ENCODE measurements at places on chromosomes 6 and 20. TPM values are rescaled to one million over a fixed set of nuclear protein-coding genes. Genes with fewer than 3 reads are reported as not detected.

GRCh38 chr6:57190140-57190539, 18.0 kb downstream of the BAG2 start:
- no peak for DNase-seq

DNA sequence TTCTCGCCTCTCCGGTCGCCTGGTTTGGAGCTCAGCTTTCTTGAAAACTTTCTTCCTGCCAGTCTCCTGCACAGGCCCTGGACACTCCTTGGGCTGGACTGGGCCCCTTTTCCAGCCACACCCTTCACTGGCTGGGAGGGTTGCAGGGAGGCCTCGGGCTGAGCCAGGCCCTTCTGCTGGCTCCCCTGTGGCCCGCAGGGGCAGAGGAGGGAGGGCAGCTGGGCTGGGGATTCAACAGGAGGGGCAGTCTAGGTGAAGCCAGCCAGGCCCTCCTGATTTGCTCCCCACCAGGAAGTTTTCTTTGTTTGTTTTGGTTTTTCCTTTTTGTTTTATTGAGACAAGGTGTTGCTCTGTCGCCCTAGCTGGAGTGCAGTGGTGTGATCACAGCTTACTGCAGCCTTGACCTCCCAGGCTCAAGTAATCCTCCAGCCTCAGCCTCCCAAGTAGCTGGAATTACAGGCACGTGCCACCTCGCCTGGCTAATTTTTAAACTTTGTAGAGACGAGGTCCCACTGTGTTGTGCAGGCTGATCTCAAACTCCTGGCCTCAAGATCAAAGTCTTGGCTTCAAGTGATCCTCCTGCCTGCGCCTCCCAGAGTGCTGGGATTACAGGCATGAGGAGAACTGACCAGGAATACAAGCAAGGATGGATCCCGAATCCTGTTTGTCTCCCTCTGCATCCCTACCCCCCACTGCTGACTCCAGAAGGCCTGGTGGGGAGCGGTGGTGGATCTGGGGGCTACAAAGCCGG, 23.5 kb upstream of the CDH22 start:
- no peak for DNase-seq

DNA sequence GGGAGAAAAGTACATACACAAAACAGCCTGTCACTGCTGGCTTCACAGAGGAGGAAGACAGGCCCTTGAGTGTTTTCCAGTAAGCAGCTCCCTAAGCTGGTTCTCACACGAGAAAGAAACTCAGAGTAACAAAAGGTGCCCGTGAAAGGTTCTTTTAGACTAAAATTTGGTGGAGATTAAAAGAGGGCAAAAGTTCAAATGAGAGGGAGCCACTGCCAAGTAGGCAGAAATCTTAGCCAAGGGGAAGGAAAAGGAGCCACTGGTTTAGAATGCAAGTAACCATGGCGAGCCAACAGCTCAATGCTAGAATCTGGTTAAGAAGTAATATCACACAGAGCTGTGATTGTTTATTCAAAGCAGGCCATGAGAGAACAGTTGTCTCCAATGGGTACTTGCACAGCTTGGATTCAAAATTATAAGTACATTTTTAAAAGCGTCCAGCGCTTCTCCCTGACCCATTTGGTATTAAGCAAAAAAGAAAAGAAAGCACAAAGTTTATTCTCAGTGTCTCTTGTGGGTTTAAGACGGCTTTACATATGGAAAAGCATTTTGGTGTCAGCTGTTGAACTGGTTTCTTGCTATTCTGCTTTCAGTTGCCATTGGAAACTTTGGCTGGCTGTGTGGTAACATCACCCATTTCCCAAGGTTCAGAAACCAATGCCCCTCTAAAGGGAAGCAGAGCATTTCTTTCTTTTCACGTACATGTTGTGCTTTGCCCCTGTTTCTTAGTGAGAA, 648.5 kb downstream of the RNF144B start:
- DNase-seq, result no peak

GRCh38 chr20:15292405-15292804, 955.0 kb upstream of the FLRT3 start:
- DNase-seq, result no peak

- no peak for DNase-seq
These were observed 39.8 kb upstream of the MCM9 start for GRCh38 chr6:118974790-118975189.

- DNase-seq, result no peak
These were observed 7.1 kb upstream of the PMEPA1 start for GRCh38 chr20:57716901-57717300.

GRCh38 chr6:18268066-18268465, 3.7 kb upstream of the DEK start:
- DNase-seq, result no peak

Gene C20orf144
- total RNA-seq, result not detected

- no peak for DNase-seq
These were observed 15.0 kb downstream of the RNF114 start for GRCh38 chr20:49951151-49951550.

DNA sequence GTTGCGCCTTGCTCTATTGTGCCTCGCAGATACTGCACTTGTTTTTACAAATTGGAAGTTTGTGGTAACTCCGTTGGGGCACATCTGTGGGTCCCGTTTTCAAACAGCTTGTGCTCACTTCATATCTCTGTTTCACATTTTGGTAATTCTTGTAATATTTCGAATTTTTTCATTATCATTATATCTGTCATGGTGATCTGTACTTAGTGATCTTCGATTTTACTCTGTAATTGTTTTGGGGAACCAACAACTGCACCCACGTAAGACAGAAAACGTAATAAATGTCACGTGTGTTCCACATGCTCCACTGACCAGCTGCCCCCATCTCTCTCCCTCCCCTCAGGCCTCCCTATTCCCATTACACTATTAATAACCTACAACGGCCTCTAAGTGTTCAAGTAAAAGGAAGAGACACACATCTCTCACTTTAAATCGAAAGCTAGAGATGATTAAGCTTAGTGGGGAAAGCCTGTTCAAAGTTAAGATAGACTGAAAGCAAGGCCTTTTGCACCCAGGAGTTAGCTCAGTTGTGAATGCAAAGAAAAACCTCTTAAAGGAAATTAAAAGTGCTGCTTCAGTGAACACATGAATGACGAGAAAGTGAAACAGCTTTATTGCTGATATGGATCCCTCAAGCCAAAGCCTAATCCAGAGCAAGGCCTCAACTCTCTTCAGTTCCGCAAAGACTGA, 26.9 kb downstream of the TTLL2 start:
- DNase-seq, result no peak

Gene CPXM1
- total RNA-seq, result 9.6 TPM

Gene EYS
- not detected for total RNA-seq

Gene RBBP8NL
- total RNA-seq, result not detected

DNA sequence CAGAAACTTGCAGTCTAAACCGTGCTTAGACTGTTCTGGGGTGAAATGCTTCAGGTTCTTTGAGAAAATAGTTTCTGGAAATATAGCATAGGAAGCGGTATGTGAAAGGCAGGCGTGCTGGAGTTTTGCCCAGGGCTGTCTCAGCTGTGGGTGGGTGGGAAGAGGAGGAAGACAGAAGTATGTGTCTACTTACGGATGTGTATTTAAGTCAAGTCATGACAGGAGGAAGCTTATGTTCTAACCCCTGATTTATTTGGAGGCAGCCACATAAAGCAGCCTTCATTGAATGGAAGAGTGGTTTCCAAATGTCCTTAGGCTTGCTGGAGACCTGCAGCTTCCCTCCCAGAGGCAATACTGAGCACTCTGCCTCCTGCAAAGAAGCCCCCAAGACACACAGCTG, 345.8 kb upstream of the PRND start:
- DNase-seq, result no peak

DNA sequence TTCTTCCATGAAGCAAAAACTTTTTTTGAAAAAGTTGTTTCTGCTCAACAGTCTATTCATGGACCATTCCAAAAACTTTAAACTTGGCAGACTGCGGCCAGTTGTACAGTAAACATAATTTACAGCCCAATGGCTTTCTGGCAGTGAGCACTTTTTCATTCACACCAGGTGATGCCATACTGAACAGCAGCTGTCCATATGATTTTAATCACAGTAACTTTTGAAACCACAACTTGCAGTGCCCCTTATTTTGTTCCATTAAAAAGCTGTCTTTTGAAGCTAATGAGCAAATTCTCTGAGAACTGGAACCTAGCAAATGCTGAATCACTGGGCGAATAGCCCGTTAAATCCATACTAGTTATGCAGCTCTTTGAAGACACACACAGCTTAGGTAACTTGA, 576.6 kb downstream of the PTPRT start:
- DNase-seq, result no peak

DNA sequence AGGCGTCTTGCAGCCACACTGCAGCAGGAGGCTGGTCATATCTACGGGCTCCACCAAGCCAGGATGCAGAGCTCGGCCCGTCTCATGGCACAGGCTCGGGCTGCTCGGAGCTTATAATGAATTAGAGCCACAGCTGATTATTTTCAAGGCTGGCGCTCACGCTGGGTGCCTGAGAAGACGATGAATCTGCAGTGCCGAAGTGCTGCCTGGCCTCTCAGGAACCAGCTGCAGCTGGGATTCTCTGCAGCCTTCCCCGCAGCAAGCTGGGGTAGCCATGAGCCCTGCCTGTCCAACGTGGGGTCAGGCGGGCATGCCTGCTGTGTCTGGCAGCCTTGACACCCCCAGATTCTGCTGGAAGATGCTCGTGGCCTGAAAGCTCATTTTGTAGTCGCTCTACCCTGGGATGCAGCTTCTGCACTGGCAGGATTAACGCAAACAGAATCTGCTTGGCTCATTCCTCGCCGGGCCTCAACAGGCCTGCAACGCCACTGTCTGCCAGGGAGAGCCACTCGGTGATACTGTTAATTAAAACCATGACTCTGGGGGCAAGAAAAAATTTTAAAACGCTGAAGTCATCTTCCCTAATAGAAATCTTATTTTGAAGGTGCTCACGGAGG, 104.3 kb downstream of the CDH26 start:
- DNase-seq, result no peak

Gene ANKRD66
- total RNA-seq, result not detected

DNA sequence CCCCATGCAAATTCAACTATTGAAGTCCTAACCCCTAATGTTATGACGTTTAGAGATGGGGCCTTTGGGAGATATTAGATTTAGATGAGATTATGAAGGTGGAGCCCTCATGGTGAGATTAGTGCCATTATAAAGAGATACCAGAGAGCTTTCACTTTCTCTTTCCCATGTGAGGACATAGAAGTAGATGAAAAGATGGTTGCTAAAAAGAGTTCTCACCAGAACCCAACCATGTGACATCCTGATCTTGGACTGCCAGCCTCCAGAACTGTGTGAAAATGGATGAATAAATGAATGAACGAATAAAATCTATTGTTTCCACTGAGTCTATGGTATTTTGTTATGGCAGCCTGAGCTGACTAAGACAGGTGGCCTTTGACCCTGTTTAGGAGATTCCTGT, 50.6 kb upstream of the FBXO30 start:
- no peak for DNase-seq

- no peak for DNase-seq
These were observed 5.6 kb upstream of the KLHL31 start for GRCh38 chr6:53671111-53671510.

GRCh38 chr20:63767456-63767855, 27.9 kb downstream of the SLC2A4RG start:
- DNase-seq, result no peak
